ENCODE measurements at places on chromosomes 13 and 19. TPM values are rescaled to one million over a fixed set of nuclear protein-coding genes. Genes with fewer than 3 reads are reported as not detected.

GRCh38 chr13:78098249-78098648 lies 179.6 kb upstream of the EDNRB start:
- no peak for DNase-seq

DNA sequence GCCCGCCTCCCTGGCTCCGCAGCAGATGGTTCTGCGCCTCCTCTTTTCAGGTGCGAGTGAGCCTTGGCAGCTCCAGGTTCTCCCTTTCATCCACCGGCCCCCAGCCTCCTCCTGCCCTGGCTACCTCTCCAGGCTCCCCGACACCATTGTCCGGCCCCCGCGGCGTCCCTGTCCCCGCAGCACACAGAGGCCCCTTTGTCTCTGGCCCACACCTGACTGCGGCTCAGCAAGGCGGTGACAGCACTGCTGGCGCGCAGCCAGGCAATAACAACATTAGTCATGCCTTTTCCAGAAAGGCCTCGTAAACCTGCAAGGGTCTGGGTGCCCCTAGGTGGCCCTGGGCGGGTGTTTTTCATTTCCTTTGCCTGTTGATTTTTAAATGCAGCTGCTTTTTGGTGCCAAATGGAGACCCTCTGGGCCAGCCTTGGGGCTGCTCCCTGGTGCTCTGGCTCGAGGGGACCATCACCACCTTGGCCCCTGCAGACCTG lies 73.2 kb upstream of the MEDAG start:
- no peak for DNase-seq

DNA sequence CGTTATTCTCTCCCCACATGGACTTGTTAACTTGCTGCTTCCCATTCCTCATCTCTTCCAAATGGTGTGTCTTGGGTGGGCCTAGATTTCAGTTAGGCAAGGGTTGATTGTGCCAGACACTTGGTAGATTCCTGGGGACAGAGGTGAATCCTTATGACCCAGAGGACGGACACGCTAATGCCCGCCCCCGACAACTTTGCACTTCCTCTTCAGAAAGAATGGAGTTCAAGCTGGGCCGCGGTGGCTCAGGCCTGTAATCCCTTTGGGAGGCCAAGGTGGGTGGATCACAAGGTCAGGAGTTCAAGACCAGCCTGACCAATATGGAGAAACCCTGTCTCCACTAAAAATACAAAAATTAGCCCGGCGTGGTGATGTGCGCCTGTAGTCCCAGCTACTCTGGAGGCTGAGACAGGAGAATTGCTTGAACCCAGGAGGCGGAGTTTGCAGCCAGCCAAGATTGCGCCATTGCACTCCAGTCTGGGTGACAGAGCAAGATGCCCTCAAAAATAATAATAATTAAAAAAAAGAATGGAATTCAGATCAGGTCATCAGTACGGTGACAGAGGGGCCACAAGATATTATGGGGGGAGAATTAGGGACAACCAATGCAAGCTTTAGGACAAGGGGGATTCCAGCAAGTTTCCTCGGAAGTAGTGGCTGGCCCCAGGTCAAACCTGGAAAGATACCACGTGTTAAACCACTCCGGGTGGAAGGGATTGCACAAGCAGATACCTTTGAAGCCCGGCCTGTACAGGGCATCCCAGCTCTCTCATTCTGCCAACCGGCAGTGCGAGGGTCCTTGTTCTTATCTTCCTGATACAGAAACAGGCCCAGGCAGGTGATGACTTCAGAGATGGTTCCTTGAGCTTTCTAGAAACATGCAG lies 2.7 kb downstream of the MYO9B start:
- DNase-seq, result peak; percentile 65

DNA sequence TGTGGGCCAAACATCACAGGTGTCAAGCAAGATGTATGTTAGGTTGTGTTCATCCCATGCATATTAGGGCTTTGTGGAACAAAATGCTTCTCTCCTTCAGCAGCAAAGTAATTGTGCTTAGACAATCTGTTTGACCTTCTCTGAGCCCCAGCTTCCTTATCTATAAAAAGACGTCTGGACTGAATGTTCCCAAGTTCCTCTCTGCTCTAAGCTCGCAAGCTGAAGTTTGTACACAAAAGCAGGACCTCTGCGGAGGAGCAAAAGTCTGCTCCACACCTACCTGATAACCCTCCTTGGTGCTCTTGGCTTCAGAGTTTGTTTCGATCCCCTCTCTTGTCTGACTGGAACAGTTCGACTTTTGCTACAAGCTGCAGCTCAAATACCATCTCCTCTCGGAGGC lies 95.7 kb upstream of the UBL3 start:
- DNase-seq, result no peak

DNA sequence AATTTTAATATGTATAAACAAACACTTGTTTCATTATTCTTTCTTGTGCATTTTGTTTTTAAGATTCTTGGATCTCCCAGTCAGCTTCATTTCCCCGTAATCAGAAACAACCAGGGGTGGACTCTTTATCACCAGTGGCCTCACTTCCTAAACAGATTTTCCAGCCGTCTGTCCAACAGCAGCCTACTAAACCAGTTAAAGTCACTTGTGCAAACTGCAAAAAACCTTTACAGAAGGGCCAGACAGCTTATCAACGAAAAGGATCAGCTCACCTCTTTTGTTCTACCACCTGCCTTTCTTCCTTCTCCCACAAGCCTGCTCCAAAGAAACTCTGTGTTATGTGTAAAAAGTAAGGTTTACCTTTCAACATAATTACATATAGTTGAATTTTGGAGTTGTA lies 44.3 kb downstream of the ZMYM2 start:
- no peak for DNase-seq

- no peak for DNase-seq
Measured at GRCh38 chr19:10009714-10010224, 535 bp downstream of the COL5A3 start.

GRCh38 chr19:18417250-18418028 lies 1.8 kb upstream of the SSBP4 start:
- DNase-seq, result peak; percentile 69

- DNase-seq, result no peak
Measured at GRCh38 chr19:19487950-19488874, 27.1 kb downstream of the TSSK6 start.

The SWSAP1 gene
- 6.1 TPM for polyA plus RNA-seq

DNA sequence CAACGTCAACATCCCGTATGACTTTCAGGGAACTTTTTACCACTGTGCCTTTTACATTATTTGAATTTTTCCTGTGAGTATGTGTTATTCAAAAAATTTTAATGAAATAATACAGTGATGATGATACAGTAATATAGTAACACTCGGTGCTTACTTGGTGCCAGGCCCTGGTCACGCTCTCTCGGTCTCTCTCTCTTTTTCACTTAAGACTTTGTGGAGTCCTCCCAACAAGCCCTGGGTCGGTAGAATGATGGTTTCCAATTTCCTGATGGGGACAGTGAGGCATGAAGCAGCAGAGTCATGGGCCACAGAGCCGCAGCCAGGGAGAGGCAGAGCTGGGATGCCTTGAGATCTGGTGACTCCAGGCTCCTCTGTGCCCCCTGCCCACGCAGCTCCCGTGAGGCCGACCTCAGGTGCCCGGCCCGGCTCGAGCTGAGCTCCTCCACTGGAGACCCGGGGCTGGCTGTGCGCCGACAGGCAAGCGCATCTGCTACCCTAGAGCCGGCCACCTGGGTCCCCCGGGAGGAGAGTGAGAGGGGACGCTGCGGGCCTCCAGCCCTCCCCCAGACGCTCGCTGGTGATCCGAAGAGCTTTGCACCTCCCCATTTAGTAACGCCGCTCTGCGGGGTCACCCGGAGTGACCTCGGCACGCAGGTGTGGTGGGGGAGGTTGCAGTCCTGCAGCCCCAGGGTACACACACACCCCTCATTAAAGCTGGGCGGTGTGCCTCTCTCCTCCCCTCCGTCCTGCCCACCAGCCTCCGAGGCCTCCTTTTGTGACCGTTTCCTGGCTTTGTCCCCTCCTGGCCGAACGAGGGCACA lies 4.4 kb upstream of the SBK3 start:
- DNase-seq, result no peak

GRCh38 chr19:4115050-4115817 lies 8.7 kb downstream of the MAP2K2 start:
- peak; percentile 43 for DNase-seq

GRCh38 chr13:110985541-110985940 lies 70.7 kb upstream of the ANKRD10 start:
- DNase-seq, result no peak

The TMEM190 gene
- polyA plus RNA-seq, result not detected

The CCNA1 gene
- not detected for polyA plus RNA-seq

The RUBCNL gene
- 2.8 TPM for polyA plus RNA-seq

DNA sequence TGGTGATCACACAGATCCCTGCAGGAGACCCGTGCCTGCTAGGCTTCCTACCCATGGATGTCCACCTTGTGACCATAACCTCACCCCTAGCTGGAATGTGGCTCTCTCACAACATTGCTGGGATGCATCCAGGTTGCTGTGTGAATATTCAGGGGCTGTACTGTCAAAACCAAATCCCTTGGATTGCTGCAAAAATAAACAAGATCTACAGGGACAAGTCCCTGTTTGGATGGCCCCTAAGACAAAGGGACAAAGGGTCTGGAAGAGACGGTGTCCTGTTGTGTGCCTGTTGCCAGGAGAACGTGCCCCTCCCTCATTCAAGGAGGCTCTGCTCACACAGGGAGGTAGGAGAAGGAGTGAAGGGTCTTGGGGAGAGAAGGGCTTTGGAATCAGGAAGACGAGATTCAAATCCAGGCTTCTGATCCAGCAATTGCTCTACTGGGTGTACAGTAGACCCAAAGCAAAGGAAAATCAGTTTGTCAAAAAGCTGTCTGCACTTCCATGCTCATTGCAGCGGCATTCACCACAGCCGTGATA lies 89.2 kb upstream of the WASF3 start:
- DNase-seq, result no peak

All from CD14-positive monocyte (primary cell).